ENCODE measurements at places on chromosomes 11 and 22. TPM values are rescaled to one million over a fixed set of nuclear protein-coding genes. Genes with fewer than 3 reads are reported as not detected.

OR8A1 gene
- total RNA-seq = not detected

SLC5A1 gene
- 0.82 TPM for total RNA-seq

HEPN1 gene
- total RNA-seq = not detected

FOLR1 gene
- total RNA-seq = 4.8 TPM

SSTR3 gene
- total RNA-seq = 0.11 TPM

IGHMBP2 gene
- total RNA-seq = 18.7 TPM

KRTAP5-11 gene
- not detected for total RNA-seq

MRPL49 gene
- 62.3 TPM for total RNA-seq

HBD gene
- total RNA-seq = not detected

Data from camera-type eye (tissue), 1 donor.